ENCODE measurements at places on chromosomes 7 and 10.

DNA sequence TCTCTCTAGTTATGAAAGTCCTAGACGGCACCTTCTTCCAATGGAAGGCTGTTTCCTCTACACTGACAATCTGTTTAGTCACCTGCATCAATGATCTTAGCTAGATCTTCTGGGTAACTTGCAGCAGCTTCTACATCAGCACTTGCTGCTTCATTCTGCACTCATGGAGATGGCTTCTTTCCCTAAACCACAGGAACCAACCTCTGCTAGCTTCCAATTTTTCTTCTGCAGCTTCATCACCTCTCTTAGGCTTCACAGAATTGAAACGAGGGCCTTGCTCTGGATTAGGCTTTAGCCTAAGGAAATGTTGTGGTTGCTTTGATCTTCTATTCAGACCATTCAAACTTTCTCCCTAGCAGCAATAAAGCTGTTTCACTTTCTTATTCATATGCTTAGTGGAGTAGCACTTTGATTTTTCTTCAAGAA lies 24.6 kb downstream of the NAMPT start:
- no peak for DNase-seq

- DNase-seq: no peak
Measured at GRCh38 chr7:135164357-135165061, 6.0 kb downstream of the CYREN start.

GRCh38 chr10:5040010-5040673 lies 36.5 kb upstream of the AKR1C2 start:
- DNase-seq: no peak

DNA sequence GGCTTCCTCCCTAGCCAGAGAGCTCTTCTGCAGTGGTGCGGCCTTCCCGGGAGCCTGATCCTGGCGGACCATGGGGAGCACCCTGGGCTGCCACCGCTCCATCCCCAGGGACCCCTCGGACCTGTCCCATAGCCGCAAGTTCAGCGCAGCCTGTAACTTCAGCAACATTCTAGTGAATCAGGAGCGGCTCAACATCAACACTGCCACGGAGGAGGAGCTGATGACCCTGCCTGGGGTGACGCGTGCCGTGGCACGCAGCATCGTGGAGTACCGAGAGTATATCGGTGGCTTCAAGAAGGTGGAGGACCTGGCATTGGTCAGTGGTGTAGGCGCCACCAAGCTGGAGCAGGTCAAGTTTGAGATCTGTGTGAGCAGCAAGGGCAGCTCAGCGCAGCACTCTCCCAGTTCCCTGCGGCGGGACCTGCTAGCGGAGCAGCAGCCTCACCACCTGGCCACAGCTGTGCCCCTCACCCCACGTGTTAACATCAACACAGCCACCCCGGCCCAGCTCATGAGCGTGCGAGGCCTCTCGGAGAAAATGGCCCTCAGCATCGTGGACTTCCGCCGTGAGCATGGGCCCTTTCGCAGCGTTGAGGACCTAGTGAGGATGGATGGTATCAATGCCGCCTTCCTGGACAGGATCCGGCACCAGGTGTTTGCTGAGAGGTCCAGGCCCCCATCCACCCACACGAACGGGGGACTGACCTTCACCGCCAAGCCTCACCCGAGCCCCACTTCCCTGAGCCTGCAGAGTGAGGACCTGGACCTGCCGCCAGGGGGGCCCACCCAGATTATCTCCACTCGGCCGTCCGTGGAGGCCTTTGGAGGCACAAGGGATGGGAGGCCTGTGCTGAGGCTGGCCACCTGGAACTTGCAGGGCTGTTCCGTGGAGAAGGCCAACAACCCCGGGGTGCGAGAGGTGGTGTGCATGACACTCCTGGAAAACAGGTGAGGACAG lies 1.5 kb downstream of the EEPD1 start:
- DNase-seq: no peak

- DNase-seq: no peak
Measured at GRCh38 chr7:15199482-15199881, 296.9 kb upstream of the DGKB start.

GRCh38 chr10:111885046-111885445 lies 298.5 kb downstream of the GPAM start:
- no peak for DNase-seq

DNA sequence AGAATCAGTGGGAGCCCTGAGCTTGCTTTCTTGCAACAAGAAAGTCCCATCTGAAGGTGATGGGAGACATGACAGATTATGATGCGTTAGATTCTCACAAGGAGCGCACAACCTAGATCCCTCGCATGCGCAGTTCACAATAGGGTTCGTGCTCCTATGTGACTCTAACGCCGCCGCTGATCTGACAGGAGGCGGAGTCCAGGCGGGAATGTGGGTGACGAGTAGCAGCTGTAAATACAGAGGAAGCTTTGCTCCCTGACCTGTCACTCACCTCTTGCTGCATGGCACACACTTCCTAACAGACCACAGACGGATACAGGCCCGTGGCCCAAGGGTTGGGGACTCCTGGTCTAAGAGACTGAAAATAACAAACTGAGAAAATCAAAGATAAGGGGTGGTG lies 1163.4 kb upstream of the AUTS2 start:
- DNase-seq: no peak

DNA sequence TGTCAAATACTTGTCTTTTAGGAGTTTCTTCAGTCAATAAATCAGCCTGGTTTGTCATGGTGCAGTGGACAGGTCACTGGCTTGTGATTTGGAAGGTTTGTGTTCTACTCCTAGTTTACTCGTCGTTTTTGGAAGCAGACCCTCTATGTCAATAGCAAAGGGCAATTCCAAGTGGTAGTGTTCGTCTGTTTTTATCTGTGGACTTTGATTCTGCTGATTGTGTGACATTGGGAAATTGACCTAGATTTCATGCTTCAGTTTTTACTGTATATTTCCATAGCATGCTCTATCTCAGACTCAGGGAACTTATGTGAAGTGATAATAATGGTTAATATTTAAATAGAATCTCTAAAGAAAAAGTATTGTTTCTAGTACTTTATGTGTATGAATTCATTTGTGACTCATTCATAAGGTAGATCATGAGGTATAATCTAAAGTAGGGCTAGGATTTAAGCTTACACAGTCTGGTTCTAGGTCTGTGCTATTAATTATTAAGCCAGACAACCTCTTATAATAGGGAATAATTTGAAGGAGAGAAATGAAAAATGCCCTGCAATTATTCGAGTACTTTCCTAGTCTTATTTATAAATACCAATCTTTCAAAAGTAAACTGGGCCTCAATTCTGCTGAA lies 198.1 kb downstream of the REEP3 start:
- DNase-seq: no peak

- DNase-seq: no peak
Measured at GRCh38 chr10:58781873-58782488, 269.3 kb downstream of the BICC1 start.

- DNase-seq: no peak
Measured at GRCh38 chr7:765383-765782, 38.3 kb upstream of the PRKAR1B start.

DNA sequence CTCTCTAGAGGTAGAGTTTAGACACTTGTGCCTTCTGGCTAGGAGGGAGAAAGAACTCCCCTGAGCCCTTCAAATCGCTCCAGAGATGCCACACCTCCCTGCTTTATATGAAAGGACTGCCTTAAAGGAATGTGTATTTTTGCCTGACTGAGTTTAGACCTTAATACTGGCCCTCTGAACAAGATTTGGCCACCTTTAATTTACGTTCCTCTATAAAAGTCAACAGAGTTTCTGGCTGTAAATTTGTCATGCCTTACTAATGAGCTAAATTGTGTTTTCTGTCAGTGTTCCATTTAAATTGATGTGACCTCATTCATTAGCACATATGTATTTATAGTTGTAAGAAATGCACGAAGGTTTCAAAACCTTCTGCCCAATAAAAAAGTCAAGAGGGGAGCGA lies 48.0 kb downstream of the SEMA3C start:
- DNase-seq: no peak

GRCh38 chr10:61721431-61721830 lies 58.7 kb downstream of the CABCOCO1 start:
- DNase-seq: no peak

GRCh38 chr7:117807676-117808075 lies 65.6 kb downstream of the CTTNBP2 start:
- no peak for DNase-seq

GRCh38 chr7:151051108-151051507 lies 2.8 kb downstream of the ASIC3 start:
- peak; percentile 70 for DNase-seq
